Fibroblast of skin of left quadriceps (primary cell): ENCODE measurements at places on chromosomes 7 and 10.

GRCh38 chr10:130109796-130110245 lies 809 bp downstream of the C10orf143 start:
- peak; percentile 78 for DNase-seq

- DNase-seq: peak; percentile 20
Observed at GRCh38 chr10:314871-315270, 179.6 kb downstream of the ZMYND11 start.

DNA sequence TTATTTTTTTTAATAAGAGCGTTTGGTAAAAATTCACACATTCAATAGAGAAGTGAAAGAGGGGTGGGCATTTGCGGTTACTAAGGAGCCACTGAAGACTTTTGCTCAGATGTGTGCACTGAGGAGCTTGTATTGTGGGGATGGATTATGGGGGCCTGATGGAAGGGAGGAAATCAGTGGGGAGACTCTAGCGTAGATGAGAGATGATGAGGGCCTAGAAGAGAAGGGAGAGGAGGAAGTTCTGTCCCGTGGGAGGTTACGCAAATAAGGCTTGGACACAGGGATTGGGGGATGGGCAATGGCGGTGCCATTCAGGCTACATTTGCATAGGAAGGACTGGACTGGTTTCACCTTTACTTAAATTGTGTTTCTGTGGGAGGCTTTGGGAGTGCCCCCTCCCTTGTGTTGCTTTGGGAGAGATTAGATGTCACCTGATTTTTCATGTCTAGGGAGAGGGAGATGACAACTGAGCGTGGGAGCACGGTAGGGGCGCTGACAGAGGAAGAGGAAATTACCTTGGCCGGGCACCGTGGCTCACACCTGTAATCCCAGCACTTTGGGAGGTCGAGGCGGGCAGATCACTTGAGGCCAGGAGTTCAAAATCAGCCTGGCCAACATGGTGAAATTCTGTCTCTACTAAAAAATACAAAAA lies 2.2 kb upstream of the HIP1 start:
- DNase-seq: no peak

DNA sequence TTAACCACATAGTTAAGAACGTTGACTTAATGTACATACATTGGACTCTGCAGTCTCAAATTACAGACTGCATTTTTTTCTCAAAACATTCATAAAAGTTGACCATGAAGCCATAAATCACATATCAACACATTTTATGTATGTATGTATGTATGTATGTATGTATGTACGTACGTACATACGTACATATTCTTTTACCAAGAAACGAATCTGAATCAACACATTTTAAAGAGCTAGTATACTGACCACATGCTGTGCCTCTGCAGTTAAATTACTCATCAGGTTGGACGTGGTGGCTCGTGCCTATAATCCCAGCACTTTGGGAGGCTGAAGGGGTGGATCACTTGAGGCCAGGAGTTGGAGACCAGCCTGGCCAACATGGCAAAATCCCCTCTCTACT lies 105.8 kb downstream of the GPR158 start:
- DNase-seq: no peak
